Sciatic nerve (tissue), 2 donors: ENCODE measurements at places on chromosomes 5 and 9.
A peak's percentile ranks its signal among the peaks of the same experiment; 100 is the strongest.

DNA sequence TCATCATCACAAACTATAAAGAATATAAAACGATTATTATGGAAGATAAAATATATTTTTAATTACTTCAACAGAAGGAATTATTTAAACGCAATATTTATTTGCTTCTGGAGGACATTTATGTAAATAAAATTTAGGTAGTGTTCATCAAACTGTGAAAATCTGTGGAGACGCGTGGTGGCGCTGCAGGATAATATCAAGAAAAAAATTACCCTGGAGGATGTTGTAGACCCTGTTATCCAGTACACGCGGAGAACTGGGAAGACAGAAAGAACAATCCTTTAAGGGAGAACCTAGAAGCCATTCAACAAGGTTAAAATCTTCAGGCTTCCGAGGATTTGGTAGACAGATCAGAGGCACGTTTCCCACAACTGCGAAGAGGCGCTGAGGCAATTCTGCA, at the start of gene PCDHB12:
Gene PCDHB12, plus strand, starts transcription at position 242 of the 400 bp plus-strand sequence. CDS start 189 bp downstream, outside the sequence.
- no peak for DNase-seq

DNA sequence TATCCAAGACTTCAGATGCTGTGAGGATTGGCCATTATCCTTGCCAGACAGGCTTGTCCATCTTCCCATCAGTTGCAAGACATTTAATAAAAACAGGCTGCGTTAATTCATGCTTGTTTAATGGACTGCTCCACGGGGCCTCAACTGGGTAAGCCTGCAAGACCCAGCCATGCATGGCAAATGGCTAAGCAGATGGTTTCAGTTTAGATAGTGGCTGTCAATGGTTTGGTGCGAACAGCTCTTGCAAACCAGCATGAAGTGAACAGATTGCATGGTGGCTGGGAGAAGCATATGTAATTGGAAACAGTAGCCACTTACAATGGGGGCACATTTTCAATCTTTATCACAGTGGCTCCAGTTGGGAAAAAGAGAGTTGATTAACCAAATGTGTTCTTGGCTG, 628.2 kb upstream of the KLF4 start:
- DNase-seq: no peak

- DNase-seq: no peak
These were observed 92.1 kb upstream of the IER5L start for GRCh38 chr9:129270205-129270604.

GRCh38 chr5:98095072-98095471, 678.4 kb upstream of the RGMB start:
- DNase-seq: no peak

GRCh38 chr5:101390151-101390908, 487.2 kb upstream of the ST8SIA4 start:
- no peak for DNase-seq

DNA sequence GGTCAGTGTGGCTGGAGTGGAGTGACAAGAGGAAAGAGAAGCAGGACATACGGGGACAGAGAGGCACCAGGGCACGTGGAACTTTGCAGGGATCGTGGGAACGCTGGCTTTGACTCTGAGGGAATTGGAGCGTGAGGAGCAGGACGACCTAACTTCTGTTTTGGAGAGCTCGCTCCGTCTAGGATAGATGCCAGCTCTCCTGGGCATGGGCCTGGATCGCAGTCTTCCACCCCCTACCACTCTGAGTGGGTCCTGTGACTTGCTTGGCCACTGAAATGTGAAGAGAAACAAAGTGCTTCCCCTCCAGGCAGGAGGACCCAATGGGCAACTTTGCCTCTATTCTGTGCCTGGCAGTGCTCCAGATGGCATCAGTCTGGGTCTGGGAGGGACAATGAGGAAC, 8.7 kb upstream of the SH3PXD2B start:
- DNase-seq: no peak

GRCh38 chr5:76358-77169, 15.4 kb upstream of the PLEKHG4B start:
- no peak for DNase-seq

DNA sequence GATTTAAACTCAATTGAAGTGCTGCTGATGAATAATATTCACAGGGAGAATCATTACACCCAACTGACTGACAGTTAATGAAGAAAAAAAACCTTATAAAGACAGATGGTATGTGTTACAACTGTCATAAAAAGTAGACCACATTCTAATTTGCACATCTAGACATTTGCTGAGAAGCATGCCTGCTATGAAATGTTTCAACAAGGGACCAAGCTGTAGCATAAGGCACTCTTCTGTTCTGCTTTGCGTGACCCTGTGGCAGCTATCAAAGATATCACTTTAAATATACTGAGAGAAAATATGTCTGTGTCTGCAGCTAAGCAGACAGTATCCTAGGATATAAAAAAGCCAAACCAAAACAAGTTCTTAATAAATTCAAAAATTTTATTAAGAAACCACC, 153.7 kb downstream of the TMEM232 start:
- no peak for DNase-seq

DNA sequence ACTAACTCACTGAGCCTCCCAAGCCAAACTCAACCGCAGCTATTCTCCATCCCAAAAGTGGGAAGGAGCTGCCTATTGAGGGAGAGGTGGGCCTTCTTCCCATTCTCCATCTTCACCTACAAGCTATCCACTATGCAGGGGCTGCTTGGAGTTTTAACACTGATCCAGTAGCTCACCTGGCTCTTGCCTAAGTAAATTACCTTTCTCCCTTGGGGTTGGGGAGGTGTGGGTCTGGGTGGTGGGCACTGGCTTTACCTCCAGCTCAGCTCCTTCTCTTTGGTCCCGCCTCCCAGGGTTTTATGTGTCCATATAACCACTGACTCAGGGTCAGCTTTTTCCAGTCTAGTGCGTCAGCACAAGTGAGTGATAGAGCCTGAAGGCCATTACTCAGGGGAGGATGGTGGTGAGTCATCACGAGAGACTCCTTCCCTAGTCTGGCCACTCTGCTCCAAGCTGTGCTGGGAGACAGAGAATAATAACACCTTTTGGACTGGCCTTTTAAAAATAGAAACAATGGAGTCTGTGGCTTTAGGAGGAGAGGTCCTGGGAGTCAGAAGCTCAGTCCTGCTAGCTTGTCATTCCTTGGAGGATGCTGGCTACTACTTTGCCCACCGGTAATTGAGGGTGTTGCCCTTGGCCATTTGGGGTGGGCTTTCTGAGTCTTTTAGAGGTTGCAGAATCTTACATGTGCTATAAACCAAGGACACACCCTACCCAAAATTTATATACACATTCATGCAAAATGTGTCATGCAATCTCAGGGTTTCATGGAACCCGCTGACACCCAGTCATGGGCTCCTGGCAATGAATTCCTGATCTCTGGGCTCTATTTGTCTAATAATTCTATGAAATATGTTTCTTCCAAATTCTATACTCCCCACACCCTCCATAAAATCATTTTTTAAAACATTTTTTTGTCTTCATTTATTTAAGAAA, 35.6 kb upstream of the ATP6V1G1 start:
- DNase-seq: peak; percentile 61

DNA sequence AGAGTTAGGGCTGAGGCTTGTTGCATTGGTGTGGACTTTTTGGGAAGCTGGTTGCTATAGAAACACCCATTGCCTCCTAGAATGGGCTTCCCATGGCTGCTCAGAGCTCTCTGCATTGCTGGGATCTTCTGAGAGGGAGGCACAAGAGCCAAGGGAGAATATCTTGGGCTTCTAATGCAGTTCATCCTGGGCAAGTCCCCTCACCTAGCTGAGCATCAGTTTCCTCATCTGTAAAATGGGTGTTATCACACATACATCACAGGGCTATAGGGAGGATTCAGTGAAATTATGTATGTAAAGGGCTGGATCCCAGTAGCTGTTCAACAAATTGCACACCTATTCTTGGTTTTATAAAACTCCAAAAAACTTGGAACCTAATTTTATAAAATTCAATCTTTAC, 106.1 kb upstream of the ALDH1B1 start:
- DNase-seq: no peak

DNA sequence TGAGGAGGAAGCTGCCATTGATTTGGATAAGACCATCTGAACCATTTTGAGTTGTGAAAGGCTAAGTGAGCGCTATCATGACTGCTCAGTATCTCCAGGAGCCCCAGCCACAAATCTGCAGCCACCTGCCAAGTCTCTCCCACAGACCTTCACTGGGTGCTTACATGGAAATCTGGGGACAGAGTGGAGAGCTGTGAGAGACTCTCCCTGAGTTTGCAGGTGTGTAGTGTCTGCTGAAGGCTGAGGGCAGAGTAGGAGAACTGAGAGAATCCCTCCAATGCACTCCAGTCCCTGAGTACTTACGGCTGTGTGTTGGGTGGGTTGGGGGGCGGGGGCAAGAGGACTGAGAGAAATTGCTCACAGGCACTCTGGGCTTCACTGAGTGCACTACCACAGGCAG, 123.7 kb downstream of the PRELID2 start:
- no peak for DNase-seq

- DNase-seq: no peak
These were observed 7.6 kb downstream of the SVEP1 start for GRCh38 chr9:110571801-110572483.

DNA sequence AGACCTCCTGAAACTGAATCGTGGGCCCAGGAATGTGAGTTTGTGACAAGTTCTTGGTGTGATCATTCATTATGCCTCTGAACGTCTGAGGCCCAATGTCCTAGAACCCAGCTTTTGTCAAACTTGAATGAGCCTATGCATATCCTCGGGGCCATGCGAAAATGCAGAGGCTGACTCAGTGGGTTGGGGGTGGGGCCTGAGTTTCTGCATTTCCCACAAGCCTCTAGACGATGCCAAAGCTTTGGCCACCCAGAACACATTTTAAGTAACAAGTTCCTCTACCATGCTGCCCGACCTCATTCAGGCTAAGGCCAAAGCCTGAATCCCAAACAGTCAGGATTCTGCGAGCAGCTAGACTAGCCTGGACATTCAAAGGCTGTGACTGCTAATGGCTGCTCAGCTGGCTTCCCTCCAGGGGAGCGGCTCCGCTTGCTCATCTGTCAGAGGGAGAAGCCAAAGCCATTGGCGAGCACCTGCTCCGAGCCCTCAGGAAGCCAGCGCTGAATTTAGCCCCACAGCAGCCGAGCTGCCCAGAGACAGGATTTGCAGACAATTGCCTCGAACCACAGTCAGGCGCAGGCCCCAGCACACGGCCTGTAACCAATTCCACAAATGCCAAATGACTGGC, 177.5 kb downstream of the ZDHHC21 start:
- no peak for DNase-seq

GRCh38 chr5:59371525-59372127, 521.9 kb downstream of the PDE4D start:
- DNase-seq: no peak

- DNase-seq: peak; percentile 82
These were observed 2.3 kb downstream of the KLF9 start for GRCh38 chr9:70411930-70412831.

- no peak for DNase-seq
These were observed 81.2 kb downstream of the ALDH1A1 start for GRCh38 chr9:72871685-72872084.

DNA sequence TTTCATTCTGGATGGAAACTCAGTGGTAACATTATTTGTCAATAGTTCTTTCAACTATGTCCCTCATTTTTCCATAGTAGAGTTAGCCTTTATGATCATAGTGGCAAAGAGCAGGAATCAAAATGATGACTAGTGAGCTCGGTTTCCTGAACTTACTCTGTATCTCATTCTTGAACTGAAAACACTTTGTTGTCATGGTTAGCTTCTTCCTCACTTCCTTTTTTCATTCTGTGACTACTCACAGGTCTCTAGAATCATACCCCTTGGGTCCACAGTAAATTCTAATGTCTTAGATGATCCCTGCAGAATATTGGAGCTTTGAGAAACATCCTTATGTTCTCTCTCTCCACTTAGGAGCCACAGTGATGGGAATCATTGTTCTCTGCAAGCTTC, 29.4 kb upstream of the RECK start:
- DNase-seq: no peak

- DNase-seq: no peak
These were observed 56.1 kb downstream of the GAPVD1 start for GRCh38 chr9:125317704-125318103.

- no peak for DNase-seq
These were observed 56.8 kb upstream of the TBCA start for GRCh38 chr5:77832938-77833337.

GRCh38 chr5:180101451-180102105, 30.0 kb upstream of the RNF130 start:
- peak; percentile 46 for DNase-seq

- no peak for DNase-seq
These were observed 763.1 kb downstream of the TAF11L14 start for GRCh38 chr5:18397371-18397770.

GRCh38 chr5:112795342-112795741, 57.7 kb downstream of the APC start:
- DNase-seq: no peak

DNA sequence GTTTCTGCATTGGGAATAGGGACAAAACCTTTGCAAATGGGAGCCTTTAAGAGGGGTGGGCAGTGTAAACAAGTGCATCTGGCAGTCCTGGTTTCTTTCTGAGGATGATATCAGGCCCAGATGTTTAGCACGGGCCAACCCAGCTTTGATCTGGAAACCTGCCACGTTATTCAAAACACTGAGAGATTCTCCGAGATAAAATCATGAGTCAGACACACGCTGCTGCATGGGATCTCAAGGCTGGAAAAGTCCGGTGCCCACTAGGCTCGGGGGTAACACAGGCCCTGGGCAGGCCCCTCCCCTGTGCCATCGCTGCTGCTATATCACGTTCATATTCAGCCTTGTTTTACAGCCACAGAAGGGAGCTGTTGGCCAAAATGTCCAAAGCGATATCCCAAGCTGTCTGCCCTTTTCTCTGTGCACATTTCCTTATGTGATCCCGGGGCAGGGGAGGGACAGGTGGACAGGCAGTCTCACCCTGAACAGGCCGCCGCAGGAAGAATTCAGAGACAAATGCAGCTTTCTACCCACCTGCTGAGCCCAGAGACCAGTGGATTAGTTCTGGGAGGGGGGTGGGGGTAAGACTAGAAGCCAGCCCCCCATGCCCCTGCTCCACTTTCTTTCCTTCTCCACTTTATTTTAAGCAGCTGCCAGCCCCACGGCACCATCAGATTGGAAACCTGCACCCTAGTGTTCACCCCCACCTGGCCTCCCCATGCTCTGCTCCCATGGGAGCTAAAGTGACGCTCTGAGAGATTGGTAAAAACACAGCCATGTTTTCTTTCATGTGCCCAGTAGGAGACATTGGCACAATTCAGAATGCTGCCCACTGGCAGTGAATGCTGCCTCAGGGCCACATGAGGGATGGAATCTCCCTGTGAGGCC, 63.1 kb downstream of the TMOD1 start:
- DNase-seq: peak; percentile 65

GRCh38 chr5:173868096-173868880, 19.9 kb upstream of the CPEB4 start:
- DNase-seq: no peak

GRCh38 chr9:1580215-1580614, 434.9 kb upstream of the SMARCA2 start:
- no peak for DNase-seq

DNA sequence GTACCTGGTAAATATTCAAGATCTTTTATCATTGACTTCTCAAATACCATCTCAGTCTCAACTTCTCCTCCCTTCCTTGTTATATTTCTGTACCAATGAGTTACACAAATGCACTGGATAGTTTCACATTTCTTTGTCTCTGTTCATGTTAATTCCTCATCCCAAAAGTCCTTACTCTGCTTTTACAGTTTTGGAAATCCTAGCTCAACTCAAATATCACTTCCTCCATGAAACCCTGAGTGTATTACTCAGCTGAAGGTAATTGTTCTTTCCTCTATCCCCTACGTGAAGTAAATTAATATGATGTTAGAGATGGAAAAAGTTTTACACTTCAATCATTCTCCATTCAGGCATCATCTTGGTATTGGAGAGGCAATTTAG, 241.5 kb downstream of the TLE4 start:
- DNase-seq: no peak
